H9 (cell line): ENCODE measurements at places on chromosomes 11 and 22.

DNA sequence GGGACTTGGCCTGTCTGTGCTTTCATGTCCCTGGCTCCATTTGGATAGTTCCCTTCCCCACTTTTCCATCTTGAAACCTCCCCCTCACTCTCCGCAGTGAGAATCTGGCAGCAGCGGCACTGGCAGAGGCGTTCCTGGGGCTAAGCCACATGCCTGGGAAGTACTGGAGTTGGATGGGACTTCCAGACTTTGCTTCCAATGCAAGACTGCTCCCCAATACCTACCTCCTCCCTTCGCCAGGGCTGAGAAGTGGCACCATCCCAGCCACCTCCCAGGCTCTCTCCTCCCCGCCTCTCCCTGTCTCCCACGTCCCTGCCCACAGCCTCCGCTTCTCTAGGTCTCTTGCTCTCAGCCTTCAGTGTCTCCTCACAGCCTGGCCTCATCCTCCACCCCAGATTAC, 16.6 kb downstream of the TST start:
- no peak for DNase-seq

DNA sequence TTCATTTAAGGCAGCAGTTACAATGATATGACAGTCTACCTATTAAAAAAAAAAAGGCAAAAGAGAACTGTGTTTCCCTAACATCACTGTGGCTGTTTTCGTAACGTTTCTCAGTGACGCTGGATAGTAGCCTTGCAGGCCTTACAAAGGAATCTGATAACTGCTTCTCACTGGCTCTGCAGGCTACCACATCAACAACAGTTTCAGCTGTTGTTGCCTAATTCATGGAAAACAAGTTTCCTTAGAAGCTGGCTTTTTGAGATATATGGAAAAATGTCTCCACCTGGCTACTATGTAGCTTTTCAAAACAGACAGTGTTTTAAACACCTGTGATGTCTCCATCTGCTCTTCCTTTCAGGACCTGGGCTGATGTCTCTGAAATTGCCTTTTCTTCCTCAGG, 3.8 kb downstream of the OR51V1 start:
- no peak for DNase-seq

DNA sequence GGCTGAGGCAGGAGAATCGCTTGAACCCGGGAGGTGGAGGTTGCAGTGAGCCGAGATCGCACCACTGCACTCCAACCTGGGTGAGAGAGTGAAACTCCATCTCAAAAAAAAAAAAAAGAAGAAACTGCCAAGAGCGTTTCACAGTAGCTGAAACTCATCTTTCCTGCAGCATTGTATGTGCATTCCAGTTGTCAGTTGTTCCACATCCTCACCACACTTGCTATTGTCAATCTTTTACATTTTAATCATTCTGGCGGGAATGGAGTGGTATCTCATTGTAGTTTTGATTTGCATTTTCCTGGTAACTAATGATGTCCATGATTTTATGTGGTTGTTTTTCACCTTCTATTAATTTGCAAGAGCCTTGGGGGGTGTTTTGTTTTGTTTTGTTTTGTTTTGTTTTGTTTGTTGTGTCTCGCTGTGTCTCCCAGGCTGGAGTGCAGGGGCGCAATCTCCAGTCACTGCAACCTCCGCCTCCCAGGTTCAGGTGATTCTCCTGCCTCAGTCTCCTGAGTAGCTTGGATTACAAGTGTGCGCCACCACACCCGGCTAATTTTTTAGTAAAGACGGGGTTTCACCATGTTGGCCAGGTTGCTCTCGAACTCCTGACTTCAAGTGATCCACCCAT, 8.1 kb upstream of the GNB1L start:
- DNase-seq: no peak

DNA sequence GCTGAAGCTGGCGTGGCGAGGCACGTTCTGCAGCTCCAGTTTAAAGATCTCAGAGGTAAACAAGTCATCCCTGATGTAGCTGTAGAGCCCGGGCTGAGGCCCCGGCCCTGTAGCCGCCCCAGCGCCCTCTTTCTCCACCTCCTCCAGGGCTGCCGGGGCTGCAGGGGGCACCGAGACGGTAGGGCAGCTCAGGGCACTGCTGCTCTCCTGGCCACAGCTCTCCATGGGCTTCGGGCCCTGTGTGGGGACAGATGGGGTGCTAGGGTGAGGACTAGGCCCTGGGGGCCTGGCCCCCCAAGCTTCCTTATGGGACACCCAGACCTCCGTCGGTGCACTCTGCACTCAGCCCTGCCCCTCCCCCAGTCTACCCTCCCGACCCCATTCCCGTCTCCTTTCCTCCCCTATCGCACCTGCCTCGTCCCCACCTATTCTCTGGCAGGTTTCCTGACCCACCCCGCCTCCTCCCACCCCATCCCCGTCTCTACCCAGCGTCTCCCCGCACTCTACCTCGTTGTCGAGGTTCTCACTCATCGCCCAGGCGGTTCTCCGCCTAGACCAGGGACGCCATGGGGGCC, 559 bp downstream of the RANBP1 start:
- no peak for DNase-seq

GRCh38 chr11:15119826-15120225, 5.1 kb downstream of the INSC start:
- DNase-seq: no peak

GRCh38 chr22:26585104-26585790, 4.7 kb downstream of the TPST2 start:
- no peak for DNase-seq

- DNase-seq: no peak
These were observed 49.0 kb downstream of the RPUSD4 start for GRCh38 chr11:126162306-126163030.
